ENCODE measurements at places on chromosomes 6 and 20.

- DNase-seq, result no peak
Observed at GRCh38 chr6:110315869-110316398, 42.2 kb downstream of the METTL24 start.

GRCh38 chr6:17705428-17705777, 1.3 kb downstream of the NUP153 start:
- DNase-seq, result no peak

DNA sequence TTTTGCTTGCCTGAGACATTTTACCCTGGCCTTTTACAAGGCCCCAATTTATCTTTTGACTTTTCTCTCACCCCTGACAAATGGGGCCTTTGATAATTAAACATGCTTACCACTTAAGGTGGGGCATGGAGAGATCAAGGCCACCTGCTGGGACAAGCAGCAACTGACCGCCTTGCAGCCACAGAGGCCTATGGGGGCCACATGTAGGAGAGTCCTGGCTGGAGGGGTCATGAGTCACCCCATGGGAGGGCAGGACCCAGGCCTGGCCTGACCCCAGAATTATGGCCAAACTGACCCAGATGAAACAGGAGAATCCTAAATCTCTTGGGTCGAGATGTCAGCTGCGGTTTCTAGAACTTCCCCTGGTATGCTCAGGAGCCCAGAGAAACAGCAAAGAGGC, 8.5 kb upstream of the OCSTAMP start:
- DNase-seq, result no peak

- no peak for DNase-seq
Observed at GRCh38 chr6:42429042-42429585, 22.6 kb downstream of the TRERF1 start.

GRCh38 chr20:49850463-49851230, 38.0 kb downstream of the SLC9A8 start:
- DNase-seq, result no peak

DNA sequence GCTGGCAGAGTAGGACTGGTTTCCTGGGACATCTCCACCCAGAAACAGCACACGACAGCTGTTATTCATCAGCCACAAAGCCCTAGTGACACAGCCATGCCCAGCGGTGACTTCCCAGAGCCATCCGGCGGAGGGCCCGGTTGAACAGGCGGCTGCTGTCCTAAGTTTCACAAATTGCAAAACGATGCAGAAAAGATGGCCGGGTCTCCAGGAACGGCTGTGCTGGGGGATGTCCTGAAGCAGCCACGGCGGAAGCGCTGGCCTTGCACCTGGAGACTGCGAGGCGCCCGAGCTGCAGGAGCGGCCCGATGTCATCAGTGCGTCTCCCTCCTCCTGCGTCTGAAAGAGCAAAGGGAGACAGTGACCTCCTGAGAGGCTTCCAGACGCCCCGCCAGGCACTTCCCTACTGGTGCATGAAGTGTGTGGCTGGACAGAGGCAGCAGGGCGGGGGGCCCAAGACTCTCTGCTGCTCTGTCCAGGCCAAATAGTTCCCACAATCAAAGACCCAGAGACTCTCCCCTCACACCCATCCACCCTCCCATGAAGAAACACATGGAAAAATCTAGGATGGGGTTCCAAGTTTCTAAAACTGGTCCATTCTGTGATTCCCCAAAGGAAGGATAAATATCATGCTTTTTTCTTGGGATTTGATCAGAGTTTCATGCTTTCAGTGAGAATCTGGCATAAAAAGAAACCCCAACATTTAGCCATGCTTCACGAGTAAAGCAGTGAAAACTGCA, 44.0 kb downstream of the SSR1 start:
- DNase-seq, result no peak

DNA sequence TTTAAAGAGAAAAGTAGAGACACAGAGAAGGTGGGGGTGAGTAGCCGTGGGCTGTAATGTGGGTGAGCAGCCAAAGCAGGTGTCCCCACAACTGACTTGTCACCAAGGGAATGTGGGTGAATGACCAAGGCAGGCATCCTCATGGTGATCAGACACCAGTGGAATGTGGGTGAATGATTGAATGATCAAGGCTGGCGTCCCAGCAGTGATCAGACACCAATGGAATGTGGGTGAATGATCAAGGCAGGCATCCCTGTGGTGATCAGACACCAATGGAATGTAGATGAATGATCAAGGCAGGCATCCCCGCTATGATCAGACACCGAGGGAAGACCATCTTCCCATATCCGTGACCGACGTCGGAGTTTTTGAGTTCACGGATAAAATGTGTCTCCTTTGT, 49.8 kb upstream of the OR14J1 start:
- no peak for DNase-seq

- no peak for DNase-seq
Observed at GRCh38 chr6:121668259-121668658, 232.8 kb downstream of the GJA1 start.

- DNase-seq, result no peak
Observed at GRCh38 chr6:122788663-122789181, 336 bp upstream of the SMPDL3A start.

- DNase-seq, result no peak
Observed at GRCh38 chr6:144219056-144219685, 66.0 kb upstream of the UTRN start.
